ENCODE measurements at places on chromosomes 6 and 20.
A peak's percentile ranks its signal among the peaks of the same experiment; 100 is the strongest.

DNA sequence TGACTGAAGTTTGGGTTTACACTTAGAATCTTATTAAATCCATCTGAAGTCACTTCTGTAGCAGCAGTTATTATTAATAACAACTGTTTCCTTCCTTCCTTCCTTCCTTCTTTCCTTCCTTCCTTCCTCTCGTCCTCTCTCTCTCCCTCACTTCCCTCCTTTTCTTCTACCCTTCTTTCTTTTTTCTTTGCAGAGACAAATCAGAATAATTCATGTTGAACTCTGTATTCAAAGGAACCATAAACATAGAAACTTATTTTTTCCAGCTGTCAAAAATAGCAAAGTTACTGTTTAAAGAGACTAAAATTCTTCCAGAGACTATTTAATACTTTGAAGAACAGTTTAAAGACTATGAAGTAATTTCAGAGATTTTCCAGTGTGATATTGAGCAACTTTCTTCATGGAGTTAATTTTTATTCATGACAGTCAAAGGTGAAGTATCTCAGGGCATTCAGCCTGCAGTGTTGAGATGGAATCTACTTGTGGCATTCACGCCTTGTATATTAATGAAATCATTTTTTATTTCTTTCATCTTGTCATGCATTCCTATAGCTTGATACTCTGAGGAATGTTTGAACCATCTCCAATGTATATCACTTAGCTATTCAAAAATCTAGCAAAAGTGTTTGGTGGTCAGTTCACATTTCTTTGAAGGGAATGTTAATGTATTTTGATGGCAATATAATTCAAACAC lies 109.7 kb downstream of the BCAS1 start:
- DNase-seq: no peak

DNA sequence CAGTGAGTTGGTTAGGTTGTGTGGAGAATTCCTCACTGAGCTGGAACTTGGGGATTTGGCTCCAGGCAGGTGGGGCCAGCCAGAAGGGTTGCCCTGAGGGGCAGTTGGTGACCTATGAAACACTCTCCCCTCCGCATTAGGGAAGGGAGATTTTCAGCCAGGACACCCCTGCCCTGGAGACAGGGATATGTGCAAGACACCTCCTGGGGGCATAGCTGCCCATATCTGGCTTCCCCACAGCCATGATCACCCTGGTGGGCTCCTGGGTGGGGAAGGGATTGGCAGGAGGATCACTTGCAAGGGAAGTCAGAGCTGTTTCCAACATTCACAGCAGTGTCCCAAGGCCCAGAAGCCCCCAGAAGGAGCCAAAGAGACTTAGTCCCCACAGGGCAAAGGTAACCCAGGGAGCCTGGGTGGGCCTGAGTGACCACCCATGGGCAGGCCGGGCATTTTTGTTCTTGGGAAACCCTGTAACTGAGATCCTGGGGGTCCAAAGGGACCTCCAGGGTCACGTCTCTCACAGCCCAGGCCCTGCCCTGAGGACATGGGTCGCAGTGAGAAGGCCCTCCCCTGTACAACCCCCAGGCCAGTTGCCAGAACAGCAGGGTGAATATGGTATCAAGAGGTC lies 145.8 kb downstream of the MRPL14 start:
- no peak for DNase-seq

DNA sequence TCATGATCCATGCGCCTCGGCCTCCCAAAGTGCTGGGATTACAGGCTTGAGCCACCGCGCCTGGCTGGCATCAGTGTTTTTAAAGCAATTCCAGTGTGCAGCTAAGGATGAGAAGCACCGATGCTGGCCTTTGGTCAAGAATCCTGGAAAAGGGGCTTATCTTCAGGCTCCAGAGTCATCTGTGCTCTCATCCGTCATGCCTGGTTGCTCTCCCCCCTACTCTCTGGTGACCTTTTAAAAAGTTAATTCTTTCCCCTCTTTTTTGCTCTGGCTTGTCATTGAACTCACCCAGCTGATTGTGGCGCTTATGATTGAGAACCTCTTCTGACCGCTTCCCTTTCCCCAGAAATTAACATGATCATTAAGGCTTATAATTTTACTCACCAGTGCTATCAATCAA lies 28.7 kb downstream of the NR2E1 start:
- no peak for DNase-seq

DNA sequence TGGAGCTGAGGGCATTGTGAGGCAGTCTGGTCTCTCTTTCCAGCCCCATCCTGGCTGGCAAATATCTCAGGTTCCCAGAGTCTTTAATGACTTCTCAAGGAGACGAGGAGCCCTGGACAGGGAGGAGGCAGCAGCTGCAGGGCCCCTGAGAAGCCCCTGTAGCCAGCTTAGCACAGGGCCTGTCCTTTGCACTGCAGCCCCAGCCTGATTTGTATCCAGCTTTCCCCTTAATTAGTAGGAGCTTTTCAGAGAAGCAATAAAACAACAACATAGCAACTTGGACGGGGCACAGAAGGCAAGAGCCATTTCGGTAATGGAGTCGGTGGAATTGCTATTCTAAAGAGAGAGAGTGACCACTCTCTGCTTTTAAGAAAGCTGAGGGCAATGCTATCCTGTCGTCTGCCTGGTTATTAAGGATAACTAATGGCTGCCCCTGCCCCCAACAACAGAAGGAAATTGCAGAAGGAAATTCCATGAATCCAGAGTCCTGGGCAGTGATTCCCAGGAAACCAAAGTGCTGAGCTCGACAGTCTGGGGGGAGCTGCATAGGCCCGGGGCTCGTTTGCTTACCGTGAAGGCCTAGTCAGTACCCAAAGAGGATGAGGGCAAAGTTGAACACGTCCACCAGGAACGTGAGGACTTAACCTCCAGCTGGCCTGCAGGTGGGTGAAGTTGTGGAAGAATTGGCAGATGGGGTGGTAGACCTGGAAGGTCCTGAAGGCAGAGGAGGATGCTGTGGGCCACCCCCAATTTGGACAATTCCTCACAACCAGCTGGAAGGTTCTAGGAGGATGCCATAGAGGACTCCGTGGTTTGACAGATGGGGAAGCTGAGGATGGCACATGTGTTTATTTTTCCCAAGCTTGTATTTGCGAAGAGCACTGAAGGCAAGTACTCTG lies 50.3 kb downstream of the NPEPL1 start:
- DNase-seq: no peak

- peak; percentile 24 for DNase-seq
Observed at GRCh38 chr20:59004493-59004762, 2.6 kb downstream of the CTSZ start.

DNA sequence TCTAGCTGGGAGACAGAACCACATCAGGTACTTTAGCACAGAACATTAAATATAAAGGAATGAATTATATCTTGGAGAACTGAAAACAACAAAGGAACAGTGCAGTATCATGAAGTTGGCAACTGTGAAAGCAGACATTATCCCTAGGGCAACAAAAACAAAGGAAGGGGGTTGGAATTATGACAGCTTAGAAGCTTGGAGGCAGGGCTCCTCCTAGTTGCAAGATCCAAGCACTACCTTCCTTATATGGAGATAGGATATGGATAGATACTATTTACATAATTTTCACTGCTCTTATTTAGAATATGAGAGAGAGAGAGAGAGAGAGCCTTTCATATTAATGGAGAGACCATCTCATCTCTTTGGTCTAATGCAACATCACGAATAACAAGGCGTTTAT lies 27.0 kb downstream of the TMEM14A start:
- DNase-seq: no peak

DNA sequence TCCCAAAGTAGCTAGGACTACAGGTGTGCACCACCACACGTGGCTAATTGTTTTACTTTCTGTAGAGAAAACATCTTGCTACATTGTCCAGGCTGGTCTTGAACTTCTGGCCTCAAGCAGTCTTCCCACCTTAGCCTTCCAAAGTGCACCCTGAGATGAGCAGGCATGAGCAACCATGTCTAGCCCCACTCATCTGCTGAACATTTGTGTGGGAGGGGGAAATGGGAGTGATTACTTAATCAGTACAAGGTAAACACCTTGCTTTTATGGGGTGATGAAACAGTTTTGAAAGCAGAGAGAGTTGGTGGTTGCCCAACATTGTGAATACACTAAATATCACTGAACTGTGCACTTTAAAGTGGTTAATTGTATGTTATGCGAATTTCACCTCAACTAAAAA lies 5.3 kb downstream of the APMAP start:
- no peak for DNase-seq

- no peak for DNase-seq
Observed at GRCh38 chr6:37491171-37491829, 8.4 kb downstream of the CCDC167 start.

- DNase-seq: no peak
Observed at GRCh38 chr6:73349311-73349710, 4.8 kb downstream of the DPPA5 start.

- no peak for DNase-seq
Observed at GRCh38 chr6:53233309-53233708, 84.7 kb upstream of the GCM1 start.

GRCh38 chr6:27767851-27768250 lies 144.3 kb downstream of the OR2B2 start:
- DNase-seq: no peak

- DNase-seq: no peak
Observed at GRCh38 chr6:82570083-82570482, 206.5 kb downstream of the TPBG start.

DNA sequence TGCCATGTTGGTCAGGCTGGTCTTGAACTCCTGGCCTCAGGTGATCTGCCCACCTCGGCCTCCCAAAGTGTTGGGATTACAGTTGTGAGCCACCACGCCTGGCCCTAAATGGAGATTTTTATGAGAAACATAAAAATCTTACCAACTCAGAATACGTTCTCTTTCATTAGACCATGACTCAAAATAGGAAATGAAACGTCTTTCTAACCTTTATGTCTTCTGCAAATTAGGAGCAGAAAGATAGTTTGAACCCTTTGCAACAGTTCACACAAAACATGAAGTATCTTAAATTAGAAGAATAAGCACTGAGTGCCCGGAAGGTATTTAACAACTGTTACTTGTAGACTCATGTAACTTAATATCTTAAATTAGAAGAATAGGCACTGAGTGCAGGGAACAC lies 48.3 kb downstream of the AHI1 start:
- DNase-seq: no peak

DNA sequence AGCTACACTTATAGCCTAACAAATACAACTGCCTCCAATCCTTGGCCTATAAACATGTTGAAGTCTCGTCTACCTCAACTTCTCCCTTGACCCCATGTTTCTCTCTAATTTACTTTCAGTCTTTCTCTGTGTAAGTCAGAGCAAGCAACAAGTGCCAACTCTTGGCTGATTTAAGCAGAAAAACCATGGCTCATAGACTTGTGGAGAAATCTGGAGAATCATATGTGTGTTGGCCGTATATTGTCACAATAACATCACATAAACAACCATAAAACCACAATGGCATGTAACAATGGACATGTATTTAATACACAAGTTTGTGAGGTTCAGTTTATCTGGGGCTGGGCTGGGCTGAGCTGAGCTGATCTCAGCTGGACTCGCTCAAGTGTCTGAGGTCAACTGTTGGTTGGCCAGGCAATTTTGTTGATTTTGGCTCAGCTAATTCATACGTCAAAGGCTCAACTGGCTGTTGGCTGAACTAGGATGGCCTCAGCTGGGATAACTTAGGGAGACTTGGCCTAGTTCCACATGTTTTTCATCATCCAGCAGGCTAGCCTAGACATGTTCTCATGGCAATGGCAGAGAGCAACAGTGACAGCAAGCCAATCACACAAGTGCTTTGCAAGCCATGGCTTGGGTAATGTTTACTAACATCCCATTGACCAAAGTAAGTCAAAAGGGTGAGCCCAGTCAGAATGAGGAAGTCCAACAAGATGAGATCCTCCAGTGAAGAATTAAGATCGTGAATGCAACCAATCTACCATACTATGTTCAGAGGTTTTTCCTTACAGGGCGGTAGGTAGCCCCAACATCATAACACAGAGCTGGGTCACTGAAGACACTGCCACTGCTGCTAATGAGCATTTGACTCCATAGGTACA lies 12.9 kb upstream of the TBC1D22B start:
- no peak for DNase-seq

GRCh38 chr20:43183536-43184070 lies 6.1 kb downstream of the PTPRT start:
- DNase-seq: no peak

- no peak for DNase-seq
Observed at GRCh38 chr20:513429-513828, 30.2 kb downstream of the CSNK2A1 start.

DNA sequence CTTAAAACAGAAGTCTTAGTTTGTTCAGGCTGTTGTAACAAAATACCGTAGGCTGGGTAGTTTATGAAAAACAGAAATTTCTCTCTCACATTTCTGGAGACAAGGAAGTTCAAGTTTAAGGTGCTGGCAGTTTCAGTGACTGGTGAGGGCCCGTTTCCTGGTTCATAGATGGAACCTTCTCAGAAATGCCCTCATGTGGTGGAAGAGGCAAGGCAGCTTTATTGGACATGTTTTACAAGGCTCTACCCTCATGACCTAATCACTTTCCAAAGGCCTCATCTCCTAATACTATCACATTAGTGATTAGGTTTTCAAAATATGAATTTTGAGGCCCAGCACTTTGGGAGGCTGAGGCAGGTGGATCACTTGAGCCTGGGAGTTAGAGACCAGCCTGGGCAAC lies 2.4 kb downstream of the HEBP2 start:
- no peak for DNase-seq

GRCh38 chr6:144362042-144363018 lies 77.2 kb downstream of the UTRN start:
- DNase-seq: no peak

DNA sequence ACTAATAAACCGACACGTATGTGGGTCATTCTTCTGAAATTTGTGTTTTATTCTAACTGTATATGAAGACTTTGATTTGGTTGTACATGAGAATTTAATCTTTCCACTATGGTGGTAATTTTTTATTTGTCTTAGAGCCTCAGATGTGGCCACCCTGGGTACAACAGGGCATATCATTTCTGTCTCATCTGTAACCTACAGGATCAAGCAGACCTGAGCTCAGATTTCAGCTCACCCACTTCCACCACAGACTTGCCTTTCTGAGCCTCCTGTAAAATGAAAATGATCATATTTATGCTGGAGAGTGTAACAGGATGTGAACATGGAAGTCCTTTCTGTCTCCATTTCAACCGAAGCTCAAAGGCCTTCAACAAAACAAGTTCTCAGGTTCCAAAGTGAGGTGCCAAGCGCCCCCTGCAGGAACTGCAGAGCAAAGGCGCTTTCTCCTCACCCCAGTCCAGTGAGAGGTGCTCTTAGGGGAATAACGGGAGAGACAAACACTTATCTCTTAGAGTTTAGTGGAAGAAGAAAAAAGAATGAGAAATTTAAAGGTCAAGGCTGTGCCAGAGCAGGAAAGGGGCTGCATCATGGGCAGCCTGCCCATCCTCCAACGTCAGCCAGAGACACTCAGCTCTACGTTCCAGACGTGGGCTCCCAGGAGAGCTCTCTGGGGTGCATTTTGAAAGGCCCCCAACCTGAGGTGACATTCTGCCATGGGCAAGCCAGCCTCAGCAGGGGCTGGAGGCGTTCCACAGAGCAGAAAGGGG lies 23.0 kb upstream of the CD24 start:
- DNase-seq: peak; percentile 64

GRCh38 chr6:79895382-79896074 lies 51.8 kb downstream of the ELOVL4 start:
- no peak for DNase-seq

GRCh38 chr20:60371384-60371783 lies 413.2 kb downstream of the CDH26 start:
- no peak for DNase-seq

GRCh38 chr20:43835944-43836508 lies 78.6 kb upstream of the TOX2 start:
- DNase-seq: no peak

GRCh38 chr20:32358632-32358882 lies 426 bp downstream of the ASXL1 start:
- no peak for DNase-seq

GRCh38 chr6:87742106-87742505 lies 40.1 kb upstream of the AKIRIN2 start:
- DNase-seq: no peak

Measured in hematopoietic multipotent progenitor cell (in vitro differentiated cells).